ENCODE measurements at places on chromosomes 16 and 17. TPM values are rescaled to one million over a fixed set of nuclear protein-coding genes. Genes with fewer than 3 reads are reported as not detected.

Gene CACNG5
- not detected for total RNA-seq

Gene IRX5
- total RNA-seq = 0.38 TPM

Gene HEXD
- 60.6 TPM for total RNA-seq

Gene SLC52A1
- 0.68 TPM for total RNA-seq

Gene MON1B
- 74.1 TPM for total RNA-seq
